Inflammatory macrophage treated with lipopolysaccharide for 4 hours (primary cell): ENCODE measurements at places on chromosomes 12 and 14.
A peak's percentile ranks its signal among the peaks of the same experiment; 100 is the strongest.

DNA sequence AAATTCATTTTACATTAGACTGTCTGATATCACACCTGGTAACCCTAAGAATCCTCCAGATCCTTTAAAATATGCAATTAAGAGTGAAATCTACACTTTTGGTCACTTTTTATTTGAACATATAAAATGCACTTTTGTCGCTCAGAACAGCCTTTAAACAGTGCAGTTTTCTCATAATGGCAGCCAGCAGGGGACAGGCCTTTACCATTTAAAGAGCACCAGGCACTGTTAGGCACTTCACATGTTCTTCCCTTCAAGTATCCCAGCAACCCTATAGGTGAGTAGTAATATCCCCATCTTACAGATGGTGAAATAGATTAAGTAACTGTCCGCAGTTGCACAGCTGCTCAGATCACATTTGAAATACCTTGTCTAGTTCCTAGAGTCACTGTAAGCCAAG lies 11.3 kb upstream of the SAMD4A start:
- DNase-seq: no peak

DNA sequence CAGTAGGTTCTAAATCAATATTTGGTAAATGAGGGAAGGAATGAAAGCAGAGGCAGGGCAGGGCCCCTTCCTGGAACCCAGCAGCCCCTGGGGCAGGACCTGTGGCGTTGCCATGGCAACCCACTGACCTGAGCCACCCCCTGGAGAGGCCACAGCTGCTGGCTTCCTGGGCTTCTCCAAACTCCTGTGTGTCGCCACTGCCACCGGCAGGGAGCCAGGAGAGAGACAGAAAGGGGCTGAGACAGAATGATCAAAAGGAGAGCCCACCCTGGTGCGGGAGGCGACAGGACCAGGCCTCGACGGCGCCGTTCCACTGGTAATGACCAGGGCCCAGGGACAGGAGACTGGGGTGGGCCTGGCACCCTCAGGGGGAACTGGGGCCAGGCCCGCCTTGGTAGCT lies 18.2 kb downstream of the RFX4 start:
- DNase-seq: no peak

GRCh38 chr12:774051-774614 lies 21.8 kb downstream of the WNK1 start:
- DNase-seq: peak; percentile 50

- no peak for DNase-seq
These were observed 82.4 kb upstream of the WSCD2 start for GRCh38 chr12:108046650-108047049.

DNA sequence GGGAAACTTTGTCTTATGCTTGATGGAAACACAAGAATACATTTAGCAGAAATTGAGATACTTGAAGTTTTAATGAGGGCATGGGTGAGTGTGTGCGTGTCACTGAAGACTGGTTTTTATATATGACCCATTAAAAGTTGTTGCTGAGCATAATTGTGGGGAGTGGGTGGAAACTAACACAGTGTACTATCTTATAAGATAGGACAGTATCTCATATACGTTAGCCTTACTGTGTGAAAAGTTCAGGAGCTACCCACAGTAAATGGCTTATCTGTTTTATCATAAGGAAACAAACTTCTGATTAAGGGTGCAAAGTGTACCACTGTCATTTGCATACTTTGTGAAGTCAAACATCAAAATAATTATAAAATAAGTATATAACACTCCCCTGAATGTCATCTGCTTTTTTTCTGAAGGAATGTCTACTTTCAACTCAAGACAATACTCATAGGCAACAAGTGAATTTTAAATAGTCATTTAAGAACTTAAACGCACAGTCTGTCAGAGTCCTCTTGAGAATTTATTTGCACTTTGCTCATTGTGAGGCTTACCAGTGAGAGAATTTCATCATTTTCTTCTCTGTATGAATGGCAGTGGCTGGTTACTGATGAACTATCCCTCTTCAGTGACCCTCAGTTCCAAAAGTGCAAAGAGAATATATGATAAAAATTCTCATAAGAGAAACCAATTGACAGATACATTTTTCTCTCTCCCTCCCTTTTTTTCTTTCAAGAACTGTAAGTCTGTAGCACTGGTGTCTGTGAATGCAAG lies 4.2 kb downstream of the PDE3A start:
- no peak for DNase-seq

DNA sequence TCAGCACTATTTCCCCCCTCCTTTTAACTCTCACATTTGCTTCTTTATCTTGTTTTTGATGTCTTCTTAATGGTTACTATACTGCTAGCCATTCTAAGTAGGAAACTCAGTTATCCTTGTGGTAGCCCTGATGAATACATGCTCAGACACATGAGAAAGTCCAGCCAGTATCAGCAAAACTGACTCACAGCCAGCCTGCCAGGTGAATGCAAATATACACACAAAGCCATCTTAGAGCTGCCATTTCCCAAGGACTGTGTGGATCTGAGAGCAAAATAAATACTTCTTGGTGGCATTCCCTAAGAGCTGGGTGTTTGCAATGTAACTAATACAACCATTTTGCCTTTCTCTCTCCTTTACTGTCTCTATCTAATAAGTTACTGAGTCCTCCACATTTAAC lies 455.2 kb downstream of the CCER1 start:
- DNase-seq: no peak

DNA sequence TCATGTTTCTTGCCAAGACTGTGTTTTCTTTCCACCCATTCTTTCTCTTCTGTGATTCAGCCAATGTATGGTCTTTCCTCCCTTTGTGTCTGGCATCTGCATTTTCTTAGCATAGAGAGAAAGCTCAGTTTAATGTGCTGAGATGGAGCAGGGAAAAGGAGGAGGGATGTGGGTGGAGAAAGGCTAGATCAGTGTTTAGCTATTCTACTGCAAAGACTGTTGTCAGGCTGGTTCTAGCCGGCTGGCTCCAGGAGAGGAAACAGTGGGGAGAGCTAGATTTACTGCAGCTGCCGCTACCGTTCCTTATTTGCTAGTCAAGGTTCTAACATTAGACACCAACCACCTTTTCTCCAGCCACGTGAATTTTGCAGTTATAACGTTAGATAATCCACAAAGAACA lies 5.2 kb upstream of the RIMKLB start:
- no peak for DNase-seq

DNA sequence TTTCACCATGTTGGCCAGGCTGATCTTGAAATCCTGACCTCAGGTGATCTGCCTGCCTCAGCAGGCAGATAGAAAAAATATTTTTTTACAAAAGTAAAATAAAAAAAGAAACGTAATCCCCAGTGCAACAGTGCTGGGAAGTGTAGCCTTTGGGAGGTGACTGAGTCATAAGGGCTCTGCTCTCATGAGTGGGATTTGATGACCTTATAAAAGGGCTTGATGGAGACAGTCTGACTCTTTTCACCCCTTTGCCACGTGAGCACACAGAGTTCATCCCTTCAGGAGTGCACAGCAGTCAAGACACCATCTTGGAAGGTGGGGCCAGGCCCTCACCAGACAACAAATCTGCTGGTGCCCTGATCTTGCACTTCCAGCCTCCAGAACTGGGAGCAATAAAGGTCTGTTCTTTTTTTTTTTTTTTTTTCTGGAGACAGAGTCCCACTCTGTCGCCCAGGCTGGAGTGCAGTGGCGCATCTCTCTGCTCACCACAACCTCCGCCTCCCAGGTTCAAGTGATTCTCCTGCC lies 24.7 kb upstream of the DYNC1H1 start:
- DNase-seq: peak; percentile 16

GRCh38 chr12:107395817-107396216 lies 289.8 kb upstream of the PWP1 start:
- DNase-seq: no peak

DNA sequence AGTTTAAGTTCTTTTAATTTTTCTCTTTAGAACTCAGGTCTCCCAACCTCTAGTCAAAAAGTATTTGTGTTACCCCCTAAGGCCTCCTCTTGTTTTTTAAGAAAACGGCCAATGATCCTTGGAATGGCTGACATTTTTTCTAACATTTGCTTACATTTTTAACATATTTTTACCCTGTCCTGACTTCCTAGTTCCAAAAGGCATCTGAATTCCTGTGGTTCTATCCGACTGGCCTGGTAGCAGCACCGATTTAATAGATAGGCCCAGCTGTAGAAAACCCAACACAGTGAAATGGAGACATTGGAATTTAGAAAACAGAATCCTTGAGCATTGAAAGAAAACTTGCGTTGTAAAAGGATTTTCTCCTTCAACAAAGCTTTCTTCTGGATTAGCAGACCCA lies 134.7 kb upstream of the GSC start:
- DNase-seq: no peak

DNA sequence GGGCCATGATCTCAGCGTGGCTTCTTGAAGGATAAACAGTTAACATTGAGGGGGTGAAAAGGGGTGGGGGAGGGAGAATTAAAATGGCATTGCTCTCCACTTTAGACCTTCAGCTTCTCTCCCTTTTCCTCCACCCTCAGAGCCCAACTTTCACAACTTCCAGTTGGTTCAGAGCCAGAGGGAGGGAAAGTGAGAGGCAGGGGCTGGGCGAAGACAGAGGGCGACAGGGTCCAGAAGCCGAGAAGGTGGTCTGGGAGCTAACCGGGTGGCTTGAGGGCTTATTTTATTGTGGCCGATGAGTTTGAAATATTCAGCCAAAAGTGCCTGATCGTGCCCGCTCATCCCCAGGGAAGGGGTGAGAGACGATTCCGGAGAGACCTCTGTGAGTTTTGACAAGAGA lies 4.1 kb downstream of the BMP4 start:
- no peak for DNase-seq

DNA sequence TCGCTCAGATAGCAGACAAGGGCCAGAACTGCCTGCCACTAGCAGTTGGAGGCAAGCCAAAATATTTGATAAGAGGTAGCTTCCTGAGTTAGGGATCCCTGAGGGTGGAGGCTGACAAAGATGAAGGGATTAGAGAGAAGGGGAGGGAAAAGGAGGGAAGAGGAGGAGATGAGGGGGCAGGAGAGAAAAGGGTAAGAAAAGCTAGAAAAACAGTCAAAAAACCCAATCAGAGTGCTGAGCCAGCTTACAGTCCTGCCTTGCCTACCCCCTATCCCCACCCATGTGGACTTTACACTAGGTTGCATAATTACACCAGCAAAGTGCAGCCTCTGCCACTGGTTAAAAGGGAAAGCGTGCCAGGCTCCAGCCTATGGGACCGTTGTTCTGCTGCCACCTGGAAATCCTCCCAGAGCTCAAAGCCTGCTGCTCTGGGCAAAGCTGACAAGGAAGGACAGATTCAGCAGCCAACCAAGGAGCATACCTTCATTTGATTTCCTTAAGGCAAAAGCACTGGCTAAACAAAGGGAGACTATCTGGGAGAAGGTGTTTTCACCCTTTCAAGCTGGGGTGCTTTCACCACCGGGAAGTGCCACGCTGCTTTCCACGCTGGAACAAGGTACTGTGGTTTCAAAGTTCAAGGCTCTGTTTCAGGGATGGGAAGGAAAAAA lies 3.8 kb upstream of the NUMB start:
- DNase-seq: peak; percentile 90

DNA sequence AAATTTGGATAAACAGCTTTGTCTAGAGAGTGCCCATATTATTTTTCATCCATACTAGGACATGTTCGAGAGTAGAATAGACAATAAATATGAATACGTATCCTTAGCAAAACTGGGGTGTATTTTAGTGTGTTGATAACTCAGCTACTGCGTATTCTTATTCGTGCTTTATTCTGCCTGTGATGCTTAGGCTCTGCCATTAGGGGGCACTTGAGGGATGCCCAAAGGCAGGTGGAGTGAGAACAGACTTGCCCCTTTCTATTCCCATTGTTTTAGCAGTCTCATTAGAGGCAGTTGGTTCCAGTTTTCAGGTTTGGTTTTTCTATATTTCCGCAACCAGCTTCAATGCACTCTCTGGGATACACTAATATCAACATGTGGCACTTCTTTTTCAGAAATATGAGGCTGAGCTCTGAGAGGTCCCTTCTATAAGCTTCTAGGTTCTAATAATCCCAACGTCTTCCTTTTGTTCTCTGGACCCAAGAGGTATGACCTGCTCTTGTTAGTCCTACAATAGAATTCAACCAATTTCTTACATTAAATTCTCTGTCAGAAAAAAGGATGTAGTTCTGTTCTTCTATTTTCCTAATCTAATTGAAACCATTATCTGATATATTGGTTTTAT lies 985.7 kb upstream of the FBXO33 start:
- peak; percentile 2 for DNase-seq

- peak; percentile 65 for DNase-seq
These were observed 13.0 kb upstream of the MFAP5 start for GRCh38 chr12:8675591-8676036.

DNA sequence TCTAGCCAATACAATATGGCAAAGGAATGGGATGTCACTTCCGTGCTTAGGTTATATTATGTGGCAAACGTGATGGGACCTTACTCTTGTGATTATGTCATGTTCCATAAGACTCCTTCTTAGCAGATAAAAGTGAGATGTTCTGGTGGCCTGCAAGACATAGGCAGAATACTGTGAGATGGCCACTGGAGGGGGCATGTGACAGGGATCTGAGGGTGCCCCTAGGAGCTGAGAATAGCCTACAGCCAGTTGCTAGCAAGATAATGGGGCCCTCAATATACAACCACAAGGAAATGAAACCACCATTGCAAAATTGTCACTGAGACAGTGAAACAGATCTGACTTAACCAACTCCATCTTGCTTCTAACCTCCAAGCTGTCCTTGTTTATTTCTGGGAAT lies 151.4 kb upstream of the SSTR1 start:
- DNase-seq: no peak
